ENCODE measurements at places on chromosomes 11 and 22.
A peak's percentile ranks its signal among the peaks of the same experiment; 100 is the strongest.

DNA sequence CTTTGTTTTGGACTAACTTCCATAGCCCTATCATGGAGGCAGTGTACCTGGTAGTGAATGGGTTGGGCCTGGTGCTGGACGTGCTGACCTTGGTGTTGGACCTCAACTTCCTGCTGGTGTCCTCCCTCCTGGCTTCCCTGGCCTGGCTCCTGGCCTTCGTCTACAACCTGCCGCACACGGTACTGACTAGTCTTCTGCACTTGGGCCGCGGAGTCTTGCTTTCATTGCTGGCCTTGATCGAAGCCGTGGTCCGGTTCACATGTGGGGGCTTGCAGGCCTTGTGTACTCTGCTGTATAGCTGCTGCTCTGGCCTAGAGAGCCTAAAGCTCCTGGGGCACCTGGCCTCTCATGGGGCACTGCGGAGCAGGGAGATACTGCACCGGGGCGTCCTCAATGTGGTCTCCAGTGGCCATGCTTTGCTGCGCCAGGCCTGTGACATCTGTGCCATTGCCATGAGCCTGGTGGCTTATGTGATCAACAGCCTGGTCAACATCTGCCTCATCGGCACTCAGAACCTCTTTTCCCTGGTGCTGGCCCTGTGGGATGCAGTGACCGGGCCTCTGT, 846 bp downstream of the RNF26 start:
- no peak for DNase-seq

DNA sequence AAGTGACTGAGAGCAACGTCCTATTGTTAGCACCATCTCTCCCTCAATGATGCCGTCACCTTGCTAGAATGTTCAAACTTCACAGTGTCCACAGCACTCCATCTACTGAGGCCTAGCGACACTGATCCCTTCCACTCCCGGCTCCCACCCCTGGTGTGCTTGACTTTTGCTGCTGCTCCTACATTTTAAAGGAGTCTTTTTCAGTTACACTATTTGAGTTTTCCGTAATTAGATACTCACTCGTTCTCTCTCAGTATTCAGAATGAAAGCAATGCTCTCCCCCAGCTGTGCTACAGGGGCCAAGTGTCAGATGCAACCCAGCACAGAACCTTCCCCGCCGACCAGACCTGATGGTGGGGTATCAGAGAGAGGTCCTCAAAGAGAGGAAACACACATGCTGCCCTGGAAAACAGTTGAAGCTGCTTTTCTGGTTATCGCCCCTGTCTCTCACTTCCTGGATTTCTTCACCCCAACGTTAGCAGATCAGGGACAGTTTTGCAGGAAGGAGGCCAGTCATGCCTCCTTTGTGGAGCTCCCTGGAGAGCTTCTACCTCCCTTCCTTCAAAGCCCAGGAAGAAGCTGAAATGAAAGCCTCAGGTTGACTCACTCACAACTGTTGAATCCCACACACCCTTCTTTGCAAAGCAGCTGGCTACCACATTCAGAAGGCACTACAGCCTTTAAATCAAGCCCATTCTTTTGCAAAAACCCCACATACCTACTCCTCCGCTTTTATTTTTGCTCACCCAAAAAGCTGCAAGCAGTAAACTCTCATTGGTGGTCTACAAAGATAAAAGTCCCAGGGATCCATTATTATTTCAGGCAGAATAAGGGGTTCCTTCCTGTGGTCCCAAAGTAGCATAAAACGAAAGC, 23.5 kb downstream of the LARGE1 start:
- DNase-seq = no peak

DNA sequence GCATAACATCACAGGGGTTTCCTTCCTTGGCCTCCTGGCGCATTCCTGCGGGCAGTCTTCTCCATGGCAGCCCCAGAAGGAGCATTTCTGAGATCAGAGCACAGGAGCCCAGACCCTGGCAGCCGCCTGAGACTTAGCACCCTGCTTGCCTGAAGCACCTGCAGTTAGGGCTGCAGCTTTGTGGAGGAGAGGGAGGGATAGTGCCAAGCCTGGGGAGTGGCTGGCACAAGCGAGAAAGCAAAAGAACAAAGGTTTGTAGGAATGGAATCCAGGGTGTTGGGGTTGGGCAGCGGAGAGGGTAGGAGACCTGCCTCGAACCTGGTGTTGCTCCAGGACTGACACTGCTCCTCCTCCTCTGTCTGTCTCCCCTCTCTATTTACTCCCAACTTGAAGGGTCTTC, 66.9 kb downstream of the SCN3B start:
- no peak for DNase-seq

GRCh38 chr22:45612451-45612901, 59.2 kb upstream of the ATXN10 start:
- DNase-seq = peak; percentile 35

DNA sequence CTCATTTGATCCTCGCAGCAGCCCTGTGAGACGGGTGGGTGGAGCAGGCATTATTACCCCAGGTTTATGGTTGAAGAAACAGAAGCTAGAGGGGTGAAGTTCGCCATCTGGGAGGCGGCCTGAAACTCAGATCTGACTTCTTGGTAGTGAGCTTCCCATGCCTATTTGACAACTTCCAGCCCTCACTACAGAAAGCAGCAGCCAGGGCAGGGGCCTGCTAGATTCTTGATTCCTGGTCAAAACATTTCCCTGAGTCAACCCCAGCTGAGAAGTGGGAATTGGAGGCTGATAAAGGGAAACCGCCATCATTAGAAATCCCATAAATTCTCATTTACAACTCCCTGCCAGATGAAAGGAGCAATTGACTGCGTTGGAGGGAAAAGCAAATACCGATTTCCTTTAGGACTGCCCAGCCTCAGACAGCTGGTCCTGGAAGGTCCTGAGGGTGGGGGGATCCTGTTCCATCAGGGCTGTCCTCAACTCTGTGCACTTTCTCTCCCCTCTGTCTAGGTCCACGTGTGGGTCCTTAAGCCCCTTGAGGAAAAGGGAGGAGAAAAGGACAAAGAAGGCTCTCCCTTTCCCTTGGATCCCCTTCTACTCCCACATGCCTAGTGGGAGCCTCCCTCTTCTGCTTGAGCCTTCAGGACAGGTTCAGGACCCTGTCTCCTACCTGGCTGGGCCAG, 10.2 kb upstream of the NECTIN1 start:
- DNase-seq = no peak

GRCh38 chr11:124835918-124836317, 29.3 kb upstream of the ROBO3 start:
- DNase-seq = no peak

DNA sequence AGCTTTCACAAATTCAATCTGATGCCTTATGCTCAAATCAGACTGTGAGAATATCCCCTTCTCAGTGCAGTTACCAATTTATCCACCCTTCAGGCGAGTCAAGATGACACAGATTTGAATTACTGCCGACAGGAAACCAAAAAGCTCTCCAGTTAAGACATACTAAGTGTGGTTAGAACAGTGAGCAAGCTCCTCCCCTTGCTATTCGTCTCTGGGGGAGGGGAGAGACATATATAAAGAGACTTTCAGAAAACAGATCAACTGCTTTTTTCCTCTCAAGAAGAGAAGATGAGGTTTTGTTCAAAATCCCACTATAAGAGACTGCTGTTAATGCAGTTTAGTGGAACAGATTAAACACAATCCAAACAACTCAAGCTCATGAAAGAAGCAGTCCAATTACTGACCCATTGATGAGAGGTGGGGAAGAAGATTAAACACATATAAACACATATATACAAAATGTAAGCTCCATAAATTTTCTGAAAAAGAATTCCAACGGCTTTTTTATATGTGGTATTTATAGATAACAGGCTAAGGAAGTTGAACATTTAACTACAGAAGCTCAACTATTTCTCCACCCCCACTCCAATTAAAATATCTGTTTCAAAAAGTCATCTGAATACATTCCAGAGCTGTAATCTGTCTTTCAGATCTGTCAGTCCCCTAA, 102.7 kb downstream of the MRTFA start:
- peak; percentile 60 for DNase-seq

DNA sequence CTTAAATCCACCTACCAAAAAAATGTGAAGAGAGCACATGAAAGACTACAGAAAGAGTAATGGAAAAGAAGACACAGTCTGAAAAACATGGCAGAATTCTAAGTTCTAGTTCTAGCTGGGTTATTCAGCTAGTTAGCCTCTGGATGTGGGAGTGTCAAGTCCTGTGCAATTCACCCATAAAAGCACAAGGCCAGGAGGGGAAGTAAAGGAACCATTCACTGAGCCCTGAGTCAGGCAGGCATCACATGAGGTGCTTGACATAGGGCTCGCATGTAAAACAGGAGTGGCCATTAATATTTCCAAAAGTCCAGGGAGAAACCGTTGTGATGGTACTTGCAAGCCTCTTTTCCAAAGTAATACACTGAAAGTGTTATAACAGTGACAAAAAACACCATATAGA, 103.7 kb downstream of the GAB2 start:
- no peak for DNase-seq

GRCh38 chr11:62880231-62880802, 379 bp upstream of the SLC3A2 start:
- peak; percentile 71 for DNase-seq

GRCh38 chr11:8987446-8987845, 16.4 kb downstream of the NRIP3 start:
- DNase-seq = no peak

DNA sequence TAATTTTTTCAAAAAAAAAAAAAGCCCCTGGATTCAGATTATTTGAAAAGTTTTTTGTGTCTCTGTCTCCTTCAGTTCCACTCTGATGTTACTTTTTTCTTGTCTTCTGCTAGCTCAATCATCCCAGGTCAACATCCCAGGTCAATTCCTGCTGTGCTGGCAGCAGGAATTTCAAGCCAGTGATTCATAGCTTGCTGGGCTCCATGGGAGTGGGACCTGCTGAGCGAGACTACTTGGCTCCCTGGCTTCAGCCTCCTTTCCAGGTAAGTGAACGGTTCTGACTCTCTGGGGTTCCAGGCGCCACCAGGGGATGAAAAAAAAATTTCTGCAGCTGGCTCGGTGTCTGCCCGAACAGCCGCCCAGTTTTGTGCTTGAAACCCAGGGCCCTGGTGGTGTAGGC, 31.4 kb downstream of the PLAAT5 start:
- no peak for DNase-seq

DNA sequence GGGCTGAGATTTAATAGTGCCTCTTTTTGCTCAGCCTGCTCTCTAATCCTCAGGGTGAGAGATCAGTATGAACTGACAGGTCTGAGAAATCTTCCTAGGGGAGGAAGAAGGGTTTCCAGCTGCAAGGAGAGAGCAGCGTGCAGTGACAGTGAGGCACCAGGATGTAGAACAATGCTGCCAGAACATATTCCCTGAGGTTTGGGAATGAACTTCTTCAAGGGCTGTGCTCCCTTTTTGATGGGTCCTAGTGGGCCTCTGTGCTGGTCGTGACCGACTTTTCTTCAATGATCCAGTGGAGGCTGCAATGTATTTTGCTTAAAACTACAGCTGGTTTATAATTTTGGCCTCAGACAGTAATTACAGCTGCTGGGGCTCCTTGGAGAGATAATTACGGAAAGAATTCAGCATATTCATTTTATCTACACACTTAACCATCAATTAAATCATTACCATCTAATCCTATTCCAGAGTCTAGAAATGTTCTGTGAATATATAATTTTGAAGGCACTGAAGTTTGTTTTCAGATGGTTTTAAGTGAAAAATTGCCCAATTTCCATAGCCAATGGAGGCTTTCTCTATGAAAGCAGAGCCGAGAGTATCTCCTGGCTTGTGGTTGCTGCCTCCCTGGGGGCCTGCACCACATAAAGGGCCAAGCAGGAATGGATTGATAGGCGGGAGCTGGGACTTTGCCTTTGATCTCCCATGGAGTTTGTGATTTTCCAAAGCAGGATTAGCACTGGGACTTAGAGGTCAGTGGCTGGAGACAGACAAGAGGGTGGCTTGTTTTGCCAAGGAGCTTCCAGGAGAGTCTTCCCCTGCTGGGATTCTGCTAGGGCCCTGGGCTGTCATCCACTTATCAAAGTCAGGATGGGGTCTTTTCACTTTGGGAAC, 41.0 kb upstream of the OLFML1 start:
- DNase-seq = no peak

DNA sequence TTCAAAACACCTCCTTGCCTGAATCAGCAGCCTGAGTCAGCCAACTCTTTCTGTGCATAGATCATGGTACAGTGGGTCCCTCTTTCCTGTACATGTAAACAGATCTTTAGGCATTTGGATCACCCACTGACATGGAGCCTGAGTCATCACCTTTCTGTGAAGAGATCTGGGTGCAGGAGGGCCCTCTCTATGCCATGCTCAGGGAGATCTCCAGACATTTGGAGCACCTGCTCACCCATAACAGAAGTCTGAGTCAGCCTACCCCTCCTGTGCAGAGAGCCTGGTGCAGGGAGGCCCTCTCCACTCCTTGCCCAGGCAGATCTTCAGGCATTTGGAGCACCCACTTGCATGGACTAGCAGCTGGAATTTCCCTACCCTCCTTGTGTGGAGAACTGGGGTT, 56.2 kb upstream of the GLYAT start:
- DNase-seq = peak; percentile 15

DNA sequence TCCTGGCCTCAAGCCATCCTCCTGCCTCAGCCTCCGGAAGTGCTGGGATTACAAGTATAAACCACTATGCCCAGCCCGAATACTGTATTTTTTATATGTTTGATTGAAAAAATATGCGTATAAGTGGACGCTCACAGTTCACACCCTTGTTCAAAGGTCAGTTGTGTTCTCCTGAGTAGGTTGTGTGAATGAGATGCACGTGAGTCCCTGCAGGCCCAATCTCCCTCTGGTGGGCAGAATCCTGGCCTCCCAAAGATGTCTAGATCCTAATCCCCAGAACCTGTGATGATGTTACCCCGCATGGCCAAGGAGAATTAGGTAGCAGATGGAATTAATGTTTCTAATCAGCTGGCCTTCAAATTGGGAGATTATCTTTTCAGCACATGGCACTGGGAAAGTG, 41.9 kb downstream of the CTTN start:
- DNase-seq = no peak

DNA sequence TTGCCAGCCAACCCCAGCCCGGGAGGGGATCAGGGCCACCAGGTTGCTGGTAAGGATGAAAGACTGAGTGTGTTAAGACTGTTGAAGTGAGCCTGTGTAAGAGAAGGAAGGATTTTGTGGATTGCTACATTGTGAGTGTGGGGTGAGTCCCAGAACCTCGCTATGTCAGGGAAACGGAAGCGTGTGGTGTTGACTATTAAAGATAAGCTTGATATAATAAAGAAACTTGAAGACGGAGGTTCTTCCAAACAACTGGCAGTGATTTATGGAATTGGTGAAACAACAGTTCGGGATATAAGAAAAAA, 627 bp downstream of the JRKL start:
- DNase-seq = no peak

Data from activated CD4-positive, alpha-beta T cell treated with anti-CD3 and anti-CD28 coated beads for 48 hours (primary cell).